ENCODE measurements at places on chromosomes 7 and 10.

DNA sequence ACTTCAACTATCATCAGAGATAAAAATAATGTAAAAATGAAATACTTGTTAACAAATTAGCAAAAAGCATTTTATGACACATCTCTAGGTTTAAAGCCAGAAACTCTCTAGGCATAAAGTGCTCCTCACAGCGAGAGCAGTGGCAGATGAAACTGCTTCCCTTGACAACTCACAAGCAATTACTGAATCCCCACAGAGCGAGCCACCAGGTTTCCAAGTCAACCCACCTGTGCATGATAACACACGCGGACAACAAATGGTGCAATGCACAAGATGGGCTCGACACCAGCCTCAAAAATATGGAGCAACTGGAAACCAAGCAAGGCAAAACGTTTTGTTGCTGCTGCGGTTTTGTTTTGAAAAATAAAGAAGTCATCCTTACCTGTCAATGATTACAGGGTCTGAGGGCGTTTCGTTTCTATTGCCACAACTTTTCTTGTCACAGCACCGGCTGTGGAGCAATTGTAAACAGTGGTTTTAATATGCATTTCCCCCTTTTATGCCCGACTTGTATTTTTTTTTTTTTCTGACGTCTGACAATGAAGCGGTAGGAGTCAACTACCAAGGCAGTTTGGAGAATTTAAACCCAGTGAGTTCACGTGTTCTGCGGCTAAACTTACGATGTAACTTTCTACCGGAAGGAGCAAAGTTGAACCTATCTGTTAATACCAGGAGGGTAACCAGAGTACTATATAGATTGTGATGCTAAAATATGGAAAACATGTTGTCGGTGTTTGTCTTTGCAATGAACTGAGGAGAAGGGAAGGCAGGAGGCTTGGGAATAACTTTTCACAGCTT is 7.0 kb downstream of the EBF3 start:
- DNase-seq, result no peak

GRCh38 chr7:36707898-36708297 is 16.4 kb downstream of the AOAH start:
- DNase-seq, result no peak

- no peak for DNase-seq
Measured at GRCh38 chr7:5478568-5479430, 55.2 kb upstream of the TNRC18 start.

- no peak for DNase-seq
Measured at GRCh38 chr10:29455095-29455494, 166.2 kb downstream of the LYZL1 start.

DNA sequence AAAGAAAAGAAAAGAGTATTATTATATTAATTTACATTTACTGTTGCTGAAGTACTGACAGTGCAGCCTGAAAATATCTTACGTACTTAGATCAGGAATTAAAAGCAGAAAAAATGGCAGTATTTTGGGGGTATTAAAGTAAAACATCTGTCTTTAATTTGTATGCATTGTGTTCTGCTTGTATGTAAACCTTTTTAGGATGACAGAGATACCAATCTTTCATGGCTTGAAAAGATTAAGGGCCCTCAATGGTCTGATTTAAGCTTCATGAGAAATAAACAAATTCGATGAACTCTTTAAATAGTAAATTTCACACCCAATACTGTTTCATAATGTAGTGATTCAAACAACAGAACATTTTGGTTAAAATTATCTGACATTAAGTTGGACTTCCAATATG is 116.3 kb downstream of the MLLT10 start:
- no peak for DNase-seq

DNA sequence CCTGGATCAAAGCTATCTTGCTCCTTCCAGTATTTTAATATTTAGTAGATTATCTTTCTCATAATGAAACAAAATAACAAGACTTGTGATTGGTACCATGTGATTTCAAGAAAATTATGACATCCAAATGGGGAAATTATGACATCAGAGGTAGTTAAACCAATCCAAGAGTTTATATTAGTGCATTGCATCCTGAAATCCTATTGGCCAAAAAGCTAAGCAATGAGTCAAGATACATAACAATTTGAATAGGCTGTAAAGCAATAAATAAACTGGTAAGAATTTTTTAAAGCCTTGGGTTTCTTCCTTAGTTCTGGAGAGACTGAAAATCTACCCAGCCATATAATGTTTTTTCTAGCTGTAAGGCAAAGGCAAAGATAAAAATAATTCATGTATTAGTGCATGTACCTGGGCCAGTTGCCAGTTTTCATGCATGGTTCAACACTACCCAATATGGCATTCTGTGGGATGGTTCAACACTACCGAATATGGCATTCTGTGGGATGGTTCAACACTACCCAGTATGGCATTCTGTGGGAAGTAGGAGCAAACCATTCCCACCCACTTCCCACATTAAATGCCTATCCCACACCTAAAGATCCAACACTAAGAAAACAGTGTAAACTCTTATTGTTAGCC is at the start of gene RNF148:
TSS of gene RNF148 (minus strand) at position 51 of the 639 bp plus-strand sequence. CDS start 172 bp downstream, outside the sequence.
- no peak for DNase-seq

- peak; percentile 43 for DNase-seq
Measured at GRCh38 chr10:124740369-124741280, 3.6 kb downstream of the FAM53B start.

GRCh38 chr10:43594944-43595589 is 11.2 kb upstream of the ZNF485 start:
- no peak for DNase-seq

- DNase-seq, result no peak
Measured at GRCh38 chr10:79483299-79483698, 29.0 kb upstream of the EIF5AL1 start.

- no peak for DNase-seq
Measured at GRCh38 chr7:37234928-37235327, 213.7 kb downstream of the ELMO1 start.

DNA sequence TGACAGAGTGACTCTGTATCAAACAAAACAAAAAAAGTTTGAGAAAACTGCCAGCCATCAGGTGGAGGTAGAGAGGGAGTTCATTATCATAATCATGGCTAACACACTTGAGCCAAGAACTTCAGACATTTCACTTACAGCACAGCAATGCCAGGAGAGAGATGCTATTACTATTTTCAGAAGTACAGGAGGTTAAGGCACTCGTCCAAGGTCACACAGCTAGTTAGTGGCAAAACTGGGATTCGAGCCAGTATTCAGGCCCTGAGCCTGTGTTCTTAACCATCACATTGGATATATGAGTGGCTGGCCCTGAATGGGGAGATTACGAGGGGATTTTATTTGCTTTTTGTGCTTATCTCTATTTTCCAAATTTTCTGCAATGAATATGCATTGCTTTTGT is 24.8 kb upstream of the UNC5B start:
- DNase-seq, result no peak

GRCh38 chr10:19904202-19904661 is 88.0 kb downstream of the PLXDC2 start:
- DNase-seq, result no peak

DNA sequence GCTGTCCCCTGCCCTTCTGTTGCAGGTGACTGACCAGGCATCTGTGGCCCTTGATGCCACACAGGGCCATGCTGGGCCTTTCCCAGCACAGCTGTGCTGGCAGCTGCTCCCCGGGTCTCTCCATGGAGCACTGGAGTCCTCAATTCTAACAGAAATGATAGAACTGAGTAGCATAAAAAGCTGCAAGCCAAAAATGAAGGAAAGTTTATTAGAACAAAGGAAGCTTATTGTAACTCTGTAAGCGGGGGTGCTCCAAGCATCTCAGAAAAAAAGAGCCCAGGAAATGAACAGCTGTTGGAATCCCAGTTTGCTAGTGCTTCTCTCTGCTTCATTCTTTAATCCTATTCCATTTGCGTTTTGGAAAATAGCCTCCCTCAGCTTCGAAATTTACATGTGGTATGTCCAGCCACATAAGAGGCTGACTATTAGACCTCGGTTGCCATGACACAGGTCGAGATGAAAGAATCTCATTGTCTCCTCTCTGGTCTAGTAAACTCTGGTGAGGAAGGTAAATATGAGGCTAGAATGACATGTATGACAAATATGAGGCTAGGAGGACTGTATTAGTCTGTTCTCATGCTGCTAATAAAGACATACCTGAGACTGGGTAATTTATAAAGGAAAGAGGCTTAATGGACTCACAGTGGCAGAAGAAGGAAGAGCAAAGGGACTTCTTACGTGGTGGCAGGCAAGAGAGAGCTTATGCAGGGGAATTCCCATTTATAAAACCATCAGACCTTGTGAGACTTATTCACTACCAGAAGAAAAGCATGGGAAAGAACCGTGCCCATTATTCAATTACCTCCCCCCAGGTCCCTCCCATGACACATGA is 23.7 kb downstream of the EPDR1 start:
- DNase-seq, result no peak

DNA sequence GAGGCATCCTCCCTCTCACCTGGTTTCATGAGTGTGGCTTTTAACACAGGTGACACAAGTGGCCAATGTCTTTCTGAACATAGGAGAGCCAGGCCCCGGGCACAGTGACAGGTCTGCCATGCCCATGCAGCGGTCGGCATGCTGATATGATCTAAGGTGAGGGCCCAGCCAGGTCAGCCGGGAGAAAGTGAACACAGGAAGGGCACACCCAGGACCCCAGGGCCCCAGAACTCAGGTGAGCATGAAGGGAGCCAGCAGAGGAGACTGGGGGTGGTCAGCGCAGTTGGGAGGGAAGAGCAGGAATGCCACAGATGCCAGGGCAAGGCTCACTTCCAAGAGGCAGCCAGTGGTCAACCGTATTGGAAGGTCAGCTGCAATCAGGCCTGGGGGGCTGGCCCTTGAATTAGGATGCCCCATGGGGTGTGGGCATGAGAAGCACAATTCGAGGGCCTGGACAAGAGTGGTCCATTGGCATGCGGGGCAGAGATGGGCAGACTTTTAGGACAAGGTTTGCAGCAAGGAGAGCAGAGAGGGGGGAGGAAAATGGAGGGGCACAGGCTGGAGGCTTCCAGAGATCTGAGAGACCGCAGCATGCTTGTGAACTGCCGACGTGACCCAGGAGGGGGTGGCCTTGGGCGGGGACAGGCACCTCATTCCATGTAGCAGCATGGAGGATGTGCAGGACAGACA is 3.9 kb upstream of the INPP5A start:
- DNase-seq, result no peak

- DNase-seq, result no peak
Measured at GRCh38 chr7:141360803-141361202, 190.4 kb upstream of the AGK start.

GRCh38 chr10:132272231-132272971 is 35.3 kb downstream of the STK32C start:
- no peak for DNase-seq

Measured in hepatic stellate cell (primary cell).